ENCODE measurements at places on chromosomes 3 and 15. TPM values are rescaled to one million over a fixed set of nuclear protein-coding genes. Genes with fewer than 3 reads are reported as not detected.
A peak's percentile ranks its signal among the peaks of the same experiment; 100 is the strongest.

GRCh38 chr3:52317208-52318000, 1.3 kb downstream of the DNAH1 start:
- peak; percentile 61 for DNase-seq

The CHST2 gene
- 8.0 TPM for total RNA-seq

GRCh38 chr3:54964081-54964480, 36.2 kb upstream of the LRTM1 start:
- DNase-seq = no peak

The OXTR gene
- total RNA-seq = 3.6 TPM

GRCh38 chr3:72331076-72331475, 517.2 kb downstream of the SHQ1 start:
- DNase-seq = no peak

The SLC30A4 gene
- total RNA-seq = 1.3 TPM

- no peak for DNase-seq
These were observed 6.4 kb downstream of the PRSS50 start for GRCh38 chr3:46711305-46711704.

DNA sequence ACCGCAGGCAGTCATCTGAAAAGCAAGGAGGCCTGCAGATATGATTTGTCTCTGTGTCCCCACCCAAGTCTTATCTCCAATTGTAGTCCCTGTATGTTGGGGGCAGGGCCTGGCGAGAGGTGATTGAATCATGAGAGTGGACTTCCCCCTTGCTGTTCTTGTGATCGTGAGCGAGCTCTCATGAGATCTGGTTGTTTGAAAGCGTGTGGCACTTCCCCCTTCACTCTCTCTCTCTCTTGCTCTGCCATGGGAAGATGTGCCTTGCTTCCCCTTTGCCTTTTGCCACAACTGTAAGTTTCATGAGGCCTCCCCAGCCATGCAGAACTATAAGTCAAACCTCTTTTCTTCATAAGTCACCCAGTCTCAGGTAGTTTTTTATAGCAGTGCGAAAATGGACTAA, 83.3 kb downstream of the TMCO5A start:
- no peak for DNase-seq

GRCh38 chr3:68306571-68306970, 625.8 kb downstream of the TAFA4 start:
- DNase-seq = no peak

All from activated naive CD4-positive, alpha-beta T cell treated with anti-CD3 and anti-CD28 coated beads, Interleukin-2, amount 50 U/mL, for 72 hours (primary cell).